ENCODE measurements at places on chromosomes 7 and 10.

DNA sequence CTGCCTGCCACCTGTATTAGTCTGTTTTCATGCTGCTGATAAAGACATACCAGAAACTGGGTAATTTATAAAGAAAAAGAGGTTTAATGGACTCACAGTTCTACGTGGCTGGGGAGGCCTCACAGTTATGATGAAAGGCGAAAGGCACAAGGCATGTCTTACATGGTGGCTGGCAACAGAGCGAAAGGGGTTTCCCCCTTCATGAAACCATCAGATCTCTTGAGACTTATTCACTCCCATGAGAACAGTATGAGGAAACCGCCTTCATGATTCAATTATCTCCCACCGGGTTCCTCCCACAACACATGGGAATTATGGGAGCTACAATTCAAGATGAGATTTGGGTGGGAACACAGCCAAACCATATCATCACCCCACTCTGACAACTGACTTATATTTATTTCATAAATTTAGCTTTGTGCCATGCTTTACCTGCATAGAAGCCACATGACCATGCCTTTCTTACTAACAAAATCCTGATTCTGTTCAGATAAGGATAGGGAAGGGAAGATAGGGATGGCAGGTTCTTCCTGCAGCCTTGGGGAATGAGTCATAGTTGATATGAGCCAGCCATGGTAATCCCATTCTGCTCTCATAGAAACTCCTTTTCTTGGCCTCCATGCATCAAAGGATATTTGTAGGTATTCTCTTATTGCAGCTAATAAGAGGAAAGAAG is 191.3 kb upstream of the AGK start:
- no peak for DNase-seq

- no peak for DNase-seq
Measured at GRCh38 chr10:106592396-106592795, 572.1 kb downstream of the SORCS1 start.

DNA sequence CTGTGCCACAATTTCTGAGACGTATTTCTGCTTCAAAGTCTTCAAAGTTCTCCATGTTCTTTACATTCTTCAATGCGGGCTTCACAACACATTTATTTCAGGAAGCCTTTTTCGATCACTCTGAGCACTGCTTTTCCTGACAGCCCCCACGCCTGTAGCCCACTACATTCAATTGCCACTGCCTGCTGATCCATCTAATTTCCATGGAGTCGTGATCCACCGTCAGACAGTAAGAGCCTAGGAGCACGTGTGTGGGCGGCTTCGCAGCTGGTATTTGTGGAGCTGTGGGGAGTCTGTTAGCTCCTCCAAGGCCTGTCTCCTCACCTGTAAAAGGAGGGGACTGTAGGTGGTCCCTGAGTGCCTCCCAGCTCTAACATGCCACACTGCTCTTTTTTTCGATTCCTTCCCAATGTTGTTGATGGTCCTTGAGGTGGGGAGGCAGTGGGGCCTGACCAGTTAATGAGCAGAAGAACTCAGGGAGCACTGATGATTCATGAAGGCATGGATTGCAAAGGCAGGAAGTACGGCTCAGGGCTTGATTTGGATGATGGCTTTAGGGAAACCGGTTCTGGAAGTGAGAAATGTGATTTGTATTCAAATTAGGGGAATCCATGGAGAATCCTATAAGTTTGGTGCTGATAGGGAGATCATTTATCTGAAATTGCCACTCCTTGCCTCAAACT is 401.1 kb upstream of the PODXL start:
- no peak for DNase-seq

DNA sequence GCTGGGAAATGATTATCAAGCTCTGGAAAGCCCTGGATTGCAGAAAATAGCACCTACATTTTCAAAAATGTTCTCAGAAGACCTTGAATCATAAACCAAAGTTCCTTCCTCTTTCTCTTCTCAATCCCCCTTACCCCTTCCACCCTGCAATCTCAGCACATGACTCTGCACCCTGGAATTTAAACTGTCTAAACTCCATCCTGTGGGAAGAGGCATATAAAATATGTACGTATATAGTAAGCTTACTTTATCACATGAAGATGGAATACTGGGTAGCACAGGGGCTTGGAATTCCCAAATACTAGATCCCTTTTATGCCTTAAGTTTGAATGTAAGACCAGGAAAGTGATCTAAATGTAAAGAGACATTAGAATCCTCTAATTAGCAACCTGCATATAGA is 7.7 kb downstream of the AGMO start:
- no peak for DNase-seq

DNA sequence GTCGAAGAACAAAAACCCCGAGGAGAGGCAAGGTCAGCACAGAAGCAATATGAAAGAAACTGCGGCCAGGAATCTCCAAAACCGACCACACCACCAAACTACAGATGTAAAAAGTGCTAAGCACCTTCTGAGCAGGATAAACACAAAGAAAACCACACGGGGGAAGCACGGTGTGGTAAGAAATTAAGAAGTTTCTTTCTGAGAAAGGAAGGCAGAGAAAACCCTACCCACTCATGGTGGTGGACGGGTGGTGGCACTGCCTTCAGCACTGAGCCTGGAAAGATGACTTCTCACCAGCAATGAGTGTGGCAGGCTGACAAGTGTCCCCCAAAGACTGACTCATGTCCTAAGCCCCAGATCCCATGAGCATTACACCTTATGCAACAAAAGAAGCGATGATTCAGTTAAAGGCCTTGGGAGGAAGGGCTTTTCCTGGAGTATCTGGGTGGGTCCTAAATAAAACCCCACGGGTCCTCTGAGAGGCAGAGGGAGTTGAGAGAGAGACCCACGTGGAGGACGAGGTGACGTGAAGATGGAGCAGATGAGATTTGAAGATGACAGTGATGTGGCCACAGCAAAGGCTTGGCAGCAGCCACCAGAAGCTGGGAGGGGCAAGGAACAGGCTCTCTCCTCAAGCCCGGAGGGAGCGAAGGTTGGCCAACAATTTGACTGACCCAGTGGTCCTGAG is 124.9 kb downstream of the DLG5 start:
- no peak for DNase-seq

DNA sequence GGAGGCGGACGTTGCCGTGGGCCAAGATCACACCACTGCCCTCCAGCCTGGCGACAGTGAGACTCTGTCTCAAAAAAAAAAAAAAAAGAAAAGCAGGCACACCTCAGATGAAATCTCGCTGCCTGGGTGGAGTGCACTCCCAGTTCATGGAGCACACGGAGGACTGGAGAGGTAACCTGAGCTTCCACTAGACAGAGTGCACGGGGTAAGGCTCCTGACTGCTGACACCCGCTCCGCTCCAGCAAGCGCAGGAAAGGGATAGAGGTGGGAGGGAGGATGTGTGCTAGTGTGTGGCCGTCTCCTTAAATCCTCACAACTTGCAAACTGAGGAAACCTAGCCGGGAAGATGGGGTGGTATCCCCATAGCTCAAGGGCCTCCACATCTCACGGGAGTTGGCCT is 50.8 kb downstream of the FAM53B start:
- no peak for DNase-seq

GRCh38 chr7:55127622-55128081 is 108.8 kb downstream of the EGFR start:
- DNase-seq = peak; percentile 85

GRCh38 chr7:8255680-8256655 is 6.0 kb downstream of the ICA1 start:
- DNase-seq = no peak

GRCh38 chr7:141103847-141104429 is 30.1 kb downstream of the TMEM178B start:
- DNase-seq = no peak

DNA sequence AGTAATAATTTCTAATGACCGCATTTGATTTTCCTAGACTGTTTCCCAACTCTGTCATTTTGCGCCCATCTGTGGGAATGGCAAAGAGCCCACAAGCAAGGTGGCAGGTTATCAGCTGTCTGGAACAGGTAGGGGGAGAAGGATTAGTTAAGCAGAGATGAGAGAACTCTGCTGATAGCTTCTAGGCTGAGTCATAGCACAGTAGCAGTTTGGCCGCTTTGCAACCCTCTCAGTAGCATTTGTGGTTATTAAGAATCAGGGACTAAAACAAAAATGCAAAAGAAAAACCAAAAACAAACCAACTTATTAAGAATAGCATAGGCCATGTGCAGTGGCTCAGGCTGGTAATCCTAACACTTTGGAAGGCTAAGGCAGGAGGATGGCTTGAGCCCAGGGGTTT is 602.7 kb upstream of the SORCS1 start:
- no peak for DNase-seq

DNA sequence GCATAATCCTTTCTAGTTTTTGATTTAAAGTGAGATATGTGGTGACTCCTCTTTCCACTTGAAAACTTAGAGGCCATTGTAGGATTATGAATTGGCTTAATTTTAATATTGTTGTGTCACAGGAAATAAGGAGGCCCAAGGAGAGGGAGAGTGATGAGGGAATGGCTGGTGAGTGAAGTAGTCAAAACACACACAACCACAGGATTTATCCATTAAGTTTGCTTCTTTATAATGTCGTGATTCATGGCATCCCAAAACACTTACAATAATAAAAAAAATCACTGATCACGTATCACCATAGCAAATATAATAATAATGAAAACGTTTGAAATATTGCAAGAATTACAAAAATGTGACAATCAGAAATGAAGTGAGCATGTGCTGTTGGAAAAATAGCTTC is 1215.5 kb upstream of the LRRTM3 start:
- no peak for DNase-seq

DNA sequence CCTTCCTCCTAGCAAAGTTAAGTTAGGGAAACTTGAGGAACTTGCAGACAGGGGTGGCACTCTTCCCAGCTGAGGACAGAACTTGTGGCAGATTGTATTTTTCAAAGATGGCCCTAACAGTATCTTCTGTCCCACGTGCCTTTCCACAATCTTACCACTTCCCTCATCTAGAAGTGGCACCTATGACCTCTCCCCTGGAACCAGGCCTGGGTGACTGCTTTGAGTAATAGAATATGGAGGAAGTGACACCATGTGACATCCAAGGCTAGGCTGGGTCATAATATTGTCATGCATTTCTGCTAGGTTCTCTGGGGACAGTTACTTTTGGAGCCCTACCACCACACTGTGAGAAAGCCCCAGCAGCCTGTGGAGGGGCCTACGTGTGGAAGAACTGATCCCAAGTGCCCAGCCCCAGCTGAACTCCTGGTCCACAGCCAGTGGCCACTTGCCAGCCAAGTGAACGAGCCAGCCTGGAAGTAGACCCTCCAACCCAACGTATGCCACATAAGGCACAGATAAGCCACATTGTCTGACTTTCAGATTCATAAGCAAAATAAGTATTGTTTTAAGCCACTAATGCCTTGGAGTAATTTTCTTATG is 193.7 kb downstream of the PTPN20 start:
- no peak for DNase-seq

GRCh38 chr10:109007514-109007913 is 915.8 kb downstream of the XPNPEP1 start:
- DNase-seq = no peak

- DNase-seq = no peak
Measured at GRCh38 chr7:539731-540411, 20.2 kb upstream of the PDGFA start.

- no peak for DNase-seq
Measured at GRCh38 chr7:12607134-12607533, 36.6 kb downstream of the SCIN start.

- no peak for DNase-seq
Measured at GRCh38 chr10:54758791-54759190, 42.2 kb downstream of the PCDH15 start.

DNA sequence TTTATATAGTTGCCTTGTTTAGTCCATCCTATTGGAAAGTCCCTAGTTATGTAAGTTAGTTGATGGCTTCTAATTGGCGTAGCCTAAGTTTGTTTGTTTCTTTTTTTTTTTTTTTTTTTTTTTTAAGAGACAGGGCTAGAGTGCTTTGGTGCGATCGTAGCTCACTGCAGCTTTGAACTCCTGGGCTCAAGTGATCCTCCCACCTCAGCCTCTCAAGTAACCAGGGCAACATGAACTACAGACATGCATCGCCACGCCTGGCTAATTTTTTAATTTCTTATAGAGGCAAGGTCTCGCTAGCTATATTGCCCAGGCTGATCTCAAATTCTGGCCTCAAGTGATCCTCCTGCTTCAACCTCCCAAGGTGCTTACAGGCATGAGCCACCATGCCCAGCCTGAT is 7.1 kb downstream of the CSGALNACT2 start:
- DNase-seq = no peak

GRCh38 chr10:32338262-32338661 is 8.7 kb downstream of the EPC1 start:
- no peak for DNase-seq

DNA sequence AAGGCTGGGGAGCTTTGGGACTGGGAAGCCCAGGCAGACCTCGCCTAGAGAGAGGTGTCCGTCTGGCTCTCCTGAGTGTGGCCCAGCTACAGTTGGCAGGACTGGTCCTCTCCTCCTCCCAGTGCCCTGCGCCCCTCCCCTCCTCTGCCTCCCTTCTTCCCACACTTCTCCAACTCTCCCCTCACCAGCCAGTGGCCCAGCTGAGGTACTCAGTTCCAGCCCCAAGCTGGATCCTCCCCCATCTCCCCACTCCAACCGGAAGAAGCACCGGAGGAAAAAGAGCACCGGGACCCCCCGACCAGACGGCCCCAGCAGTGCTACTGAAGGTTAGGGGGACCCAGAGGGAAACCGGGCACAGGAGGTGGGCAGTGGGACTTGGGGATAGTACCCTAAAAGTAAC is 27.7 kb downstream of the GBX1 start:
- no peak for DNase-seq

GRCh38 chr10:97718659-97719142 is 5.2 kb downstream of the MARVELD1 start:
- DNase-seq = peak; percentile 39

- DNase-seq = peak; percentile 36
Measured at GRCh38 chr7:45219801-45220435, 62.3 kb downstream of the RAMP3 start.

DNA sequence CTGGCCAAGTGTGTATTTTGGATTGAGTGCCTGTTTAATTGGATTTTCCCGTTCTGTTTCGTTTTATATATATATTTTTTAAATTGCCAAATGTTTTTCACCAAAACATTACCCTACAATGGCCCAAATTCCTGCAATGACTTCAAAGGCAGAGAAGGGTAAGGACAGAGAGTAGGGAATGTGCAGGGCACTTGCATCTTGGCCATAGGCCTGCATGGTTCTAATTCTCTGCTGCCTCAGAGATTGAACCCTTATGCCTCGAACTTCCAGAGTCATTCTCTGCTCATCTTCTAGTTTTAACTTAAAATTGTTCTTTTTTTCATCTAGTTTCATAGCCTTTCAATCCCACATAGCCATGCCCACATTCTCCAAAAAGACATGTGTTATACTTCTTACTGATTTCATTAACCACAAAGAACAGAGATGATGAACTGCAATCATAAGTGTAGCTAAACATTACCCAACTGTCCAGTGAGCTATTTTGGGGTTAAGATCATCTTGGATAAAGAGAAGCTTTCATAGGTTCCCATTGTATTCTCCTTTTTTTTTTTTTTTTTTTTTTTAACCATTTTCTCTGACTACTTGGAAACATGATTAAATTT is 177.6 kb downstream of the PLXDC2 start:
- DNase-seq = peak; percentile 73

DNA sequence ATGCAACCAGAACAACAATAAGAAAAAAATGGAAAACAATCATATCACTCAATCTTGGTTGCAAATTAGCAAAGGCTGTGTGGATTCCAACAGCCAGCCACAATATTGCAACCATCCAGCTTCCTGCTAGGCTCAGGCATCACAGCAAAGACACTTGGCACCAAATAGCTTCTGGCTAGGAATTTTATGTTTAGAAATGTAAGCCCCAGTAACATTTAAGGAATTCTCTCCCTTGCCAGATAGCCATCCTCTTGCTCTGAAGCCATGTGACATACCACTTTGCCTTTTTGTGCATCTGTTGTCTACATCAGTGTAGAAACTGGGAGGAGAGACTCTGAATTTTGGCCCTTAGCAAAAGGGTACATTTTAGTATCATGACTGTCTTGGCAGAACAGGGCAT is 22.2 kb downstream of the MKX start:
- no peak for DNase-seq
